Choroid plexus epithelial cell (primary cell): ENCODE measurements at places on chromosomes 4 and X.
A peak's percentile ranks its signal among the peaks of the same experiment; 100 is the strongest.

- peak; percentile 60 for DNase-seq
Measured at GRCh38 chr4:182213004-182213403, 30.2 kb upstream of the TENM3 start.

DNA sequence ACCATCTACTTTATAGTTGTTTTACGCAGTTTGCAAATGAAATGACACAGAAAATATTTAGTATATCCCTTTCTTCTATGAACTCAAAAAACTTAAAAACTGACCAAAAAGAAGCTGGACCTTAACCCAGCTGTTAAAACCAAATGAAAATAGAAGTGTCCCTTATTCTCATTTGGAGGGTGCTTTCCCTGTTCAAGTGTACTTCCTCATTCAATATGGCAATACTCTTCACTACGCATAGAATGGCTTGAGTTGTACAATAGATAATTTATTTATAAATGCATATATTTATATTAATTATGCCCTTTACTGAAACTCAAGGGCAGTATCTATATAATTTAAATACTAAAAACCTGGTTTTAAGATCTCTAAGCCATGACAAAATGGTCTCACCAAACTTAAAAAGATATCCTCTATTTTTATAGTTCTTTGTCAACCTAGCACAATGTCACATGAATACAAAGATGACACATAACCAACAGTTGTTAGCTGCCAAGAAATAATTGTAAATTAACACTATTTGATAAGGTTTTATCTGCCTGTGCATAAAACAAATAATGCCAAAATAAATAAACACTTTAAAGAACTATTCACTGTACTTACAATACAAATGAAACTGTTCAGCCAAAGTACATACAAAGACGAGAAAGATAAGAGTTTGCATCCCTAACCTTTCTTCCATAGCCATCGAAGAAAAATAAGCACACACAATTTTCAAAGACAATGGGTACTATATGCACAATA lies 25.2 kb downstream of the YTHDC1 start:
- no peak for DNase-seq

DNA sequence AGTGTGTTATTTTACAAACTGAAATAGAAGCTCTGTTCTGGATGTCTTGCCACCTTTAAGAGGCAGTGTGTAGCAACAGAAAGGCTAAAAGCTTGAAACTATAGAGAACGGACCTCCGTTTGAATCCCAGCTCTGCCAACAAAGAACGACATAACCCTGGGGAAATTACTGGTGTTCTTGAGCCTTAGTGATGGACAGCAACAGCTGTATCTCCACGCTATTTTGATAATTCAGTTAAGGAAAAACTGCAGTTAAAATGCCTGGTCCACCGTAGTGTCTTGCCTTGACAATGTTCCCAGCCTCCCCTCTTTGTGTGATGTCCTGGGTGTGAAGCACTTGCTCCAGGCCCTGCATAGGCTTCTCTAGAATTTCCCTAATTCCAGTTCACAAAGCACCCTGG lies 256.8 kb upstream of the HS3ST1 start:
- DNase-seq = no peak

GRCh38 chr4:166252487-166253402 lies 379.7 kb downstream of the TLL1 start:
- DNase-seq = peak; percentile 51

DNA sequence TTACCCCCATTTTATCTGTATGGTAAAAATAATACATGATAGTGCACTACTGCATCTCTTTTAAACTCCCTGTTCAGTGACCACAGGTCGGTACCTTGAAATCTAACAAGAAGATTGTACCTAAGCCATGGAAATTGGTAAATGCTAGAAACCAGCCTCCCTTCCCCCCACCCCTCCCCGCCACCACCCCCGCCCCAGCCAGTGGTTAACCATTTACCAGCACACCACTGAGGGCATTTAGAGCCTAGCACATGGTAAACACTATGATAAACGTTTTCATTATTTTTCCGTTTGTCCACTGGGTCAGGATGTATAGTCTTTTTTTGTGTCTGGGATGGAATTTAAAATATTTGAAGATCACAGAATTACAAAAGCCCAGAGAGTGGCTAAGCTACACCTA lies 703 bp upstream of the FTSJ1 start:
- DNase-seq = no peak
